ENCODE measurements at places on chromosomes 7 and 10.

GRCh38 chr10:91389636-91390512, 20.3 kb upstream of the HECTD2 start:
- peak; percentile 84 for DNase-seq

DNA sequence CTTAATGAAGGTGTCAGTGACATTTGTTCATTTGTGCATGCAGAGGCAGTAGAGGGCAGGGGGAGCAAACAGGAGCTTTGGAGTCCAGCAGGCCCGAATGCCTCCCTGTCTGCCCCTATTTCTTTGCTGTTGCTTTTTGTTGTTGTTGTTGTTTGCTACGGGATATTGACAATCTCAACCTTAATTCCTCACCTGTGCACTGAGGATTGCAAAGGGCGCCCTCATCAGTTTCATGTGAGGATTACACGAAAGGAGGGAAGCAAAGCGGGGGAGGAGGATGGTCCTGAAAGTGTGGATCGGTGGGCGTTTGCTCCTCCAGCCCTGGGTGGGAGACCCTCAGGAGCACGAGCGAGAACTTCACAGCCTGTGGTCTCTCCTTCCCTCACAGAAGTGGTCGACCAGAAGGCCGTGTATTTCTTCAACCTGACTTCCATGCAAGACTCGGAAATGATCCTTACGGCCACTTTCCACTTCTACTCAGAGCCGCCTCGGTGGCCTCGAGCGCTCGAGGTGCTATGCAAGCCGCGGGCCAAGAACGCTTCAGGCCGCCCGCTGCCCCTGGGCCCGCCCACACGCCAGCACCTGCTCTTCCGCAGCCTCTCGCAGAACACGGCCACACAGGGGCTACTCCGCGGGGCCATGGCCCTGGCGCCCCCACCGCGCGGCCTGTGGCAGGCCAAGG, 9.6 kb downstream of the GDF10 start:
- DNase-seq: no peak

GRCh38 chr10:122446668-122447423, 7.6 kb upstream of the ARMS2 start:
- DNase-seq: peak; percentile 62

GRCh38 chr10:20059084-20059835, 243.0 kb downstream of the PLXDC2 start:
- DNase-seq: peak; percentile 6

GRCh38 chr7:66379542-66380160, 174.5 kb downstream of the TPST1 start:
- no peak for DNase-seq

DNA sequence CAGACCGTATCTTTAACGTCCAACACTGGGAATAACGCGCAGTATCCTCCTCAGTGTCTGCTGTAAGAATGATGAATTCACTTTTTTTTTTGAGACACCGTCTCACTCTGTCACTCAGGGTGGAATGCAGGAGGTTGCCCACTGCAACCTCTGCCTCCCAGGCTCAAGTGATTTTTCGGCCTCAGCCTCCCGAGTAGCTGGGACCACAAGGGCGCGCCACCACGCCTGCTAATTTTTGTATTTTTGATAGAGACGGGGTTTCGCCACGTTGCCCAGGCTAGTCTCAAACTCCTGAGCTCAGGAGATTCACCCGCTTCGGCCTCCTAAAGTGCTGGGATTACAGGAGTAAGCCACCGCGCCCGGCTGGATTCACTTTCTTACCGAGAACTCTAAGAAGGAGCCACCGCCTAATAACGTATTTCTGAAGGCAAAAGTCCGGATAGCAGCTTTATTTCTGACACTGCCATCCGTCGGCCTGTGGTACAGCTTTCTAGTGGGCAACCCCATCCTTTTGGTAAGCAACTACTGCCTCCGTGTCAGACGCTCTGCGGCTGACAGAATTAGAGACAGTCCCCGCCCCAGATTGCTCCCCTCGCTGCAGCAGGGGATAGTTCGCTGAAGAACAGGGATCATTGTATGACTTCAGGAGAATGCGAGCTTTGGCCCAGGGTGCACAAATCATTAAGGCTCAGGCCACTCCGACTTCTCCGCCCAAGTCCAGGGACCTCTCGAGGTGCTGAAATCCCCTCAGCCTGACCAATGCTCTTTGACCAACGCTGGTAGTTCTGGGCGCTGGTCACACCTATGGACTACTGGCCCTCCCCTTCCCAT, 662 bp downstream of the POLR3A start:
- DNase-seq: no peak

GRCh38 chr10:4267086-4267773, 482.2 kb upstream of the KLF6 start:
- DNase-seq: no peak
